ENCODE measurements at places on chromosomes 6 and 20. TPM values are rescaled to one million over a fixed set of nuclear protein-coding genes. Genes with fewer than 3 reads are reported as not detected.

The SNAI1 gene
- 10.9 TPM for polyA plus RNA-seq

The RAET1G gene
- polyA plus RNA-seq: 3.1 TPM

The FKBP1A gene
- 111 TPM for polyA plus RNA-seq

The OXT gene
- polyA plus RNA-seq: not detected

The PCMT1 gene
- polyA plus RNA-seq: 18.3 TPM

The BACH2 gene
- polyA plus RNA-seq: 0.09 TPM
